SJCRH30 (cell line): ENCODE measurements at places on chromosomes 12 and 14. TPM values are rescaled to one million over a fixed set of nuclear protein-coding genes. Genes with fewer than 3 reads are reported as not detected.

DNA sequence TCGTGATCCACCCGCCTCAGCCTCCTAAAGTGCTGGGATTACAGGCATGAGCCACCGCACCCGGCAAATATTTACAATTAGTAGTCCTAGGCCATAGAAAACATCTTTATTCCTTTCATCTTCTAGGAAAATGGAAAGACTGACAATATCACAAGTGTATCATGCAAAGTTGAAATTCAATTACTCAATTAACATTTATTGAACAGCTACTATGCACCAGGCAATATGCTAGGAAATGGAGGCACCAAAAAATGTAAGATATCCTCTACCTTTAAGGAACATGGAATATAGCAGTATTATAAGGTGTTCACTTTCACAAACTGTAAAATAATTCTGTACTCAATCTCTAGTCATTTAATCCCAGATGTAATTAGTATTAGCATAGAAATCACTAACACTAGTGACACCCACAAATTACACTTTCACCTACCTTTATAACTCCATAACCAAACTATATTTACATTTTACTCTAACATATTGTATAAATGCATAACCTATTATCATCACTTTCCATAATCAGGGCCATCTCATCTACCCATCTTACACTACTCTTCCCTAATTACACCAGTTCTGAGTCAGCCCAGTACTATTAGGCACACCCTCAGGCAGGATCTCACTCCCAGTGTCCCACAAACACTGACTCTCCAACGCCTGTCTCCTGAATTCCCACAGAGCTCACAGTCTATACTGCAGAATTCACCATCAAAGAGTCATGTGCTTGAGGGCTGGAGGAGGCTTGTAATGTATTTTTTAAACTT, 10.4 kb downstream of the CORO1C start:
- no peaks in the 10 kb centered on the region for H3K27me3 ChIP-seq
- DNase-seq = no peak
- H3K27ac ChIP-seq = no peak overlapping the region
- peaks cover 30% of the 10 kb centered on the region for H3K4me1 ChIP-seq
- no peak overlapping the region for H3K4me3 ChIP-seq

DNA sequence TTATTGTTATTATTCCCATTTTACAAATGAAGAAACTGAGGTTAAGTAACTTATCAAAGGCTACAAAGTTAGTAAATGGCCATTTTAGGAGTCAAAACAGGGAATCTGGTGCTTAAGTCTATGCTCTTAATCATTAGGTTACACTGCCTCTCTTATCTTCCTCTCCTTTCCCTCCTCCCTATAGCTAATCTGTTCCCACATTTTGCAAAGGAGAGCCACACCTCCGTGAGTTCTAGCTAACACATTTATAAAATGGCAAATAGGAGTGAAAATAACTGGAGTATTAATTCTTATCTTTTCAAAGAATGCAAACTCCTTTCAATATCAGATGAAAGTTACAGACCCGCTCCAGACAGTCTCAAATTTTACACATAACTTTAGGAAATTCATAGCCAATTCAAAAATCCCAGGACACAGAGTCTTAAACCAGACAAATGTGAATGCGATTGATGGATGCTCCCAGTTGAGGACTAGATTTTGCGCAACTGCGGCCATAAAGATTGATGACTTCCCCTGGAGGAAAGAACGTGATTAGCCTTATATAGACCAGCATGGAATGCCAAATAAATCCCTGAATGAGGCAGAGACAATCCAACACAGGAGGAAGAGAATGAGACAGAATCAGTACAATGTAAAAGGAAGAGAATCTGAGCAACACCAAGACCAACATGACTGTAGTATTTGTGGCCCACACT, 225.0 kb upstream of the ARID2 start:
- H3K27ac ChIP-seq = no peak overlapping the region
- no peaks in the 10 kb centered on the region for H3K4me1 ChIP-seq
- H3K4me3 ChIP-seq = no peak overlapping the region
- H3K36me3 ChIP-seq = no peaks in the 10 kb centered on the region
- DNase-seq = no peak

Gene DCN
- total RNA-seq = 0.28 and 0.32 TPM in 2 replicates

GRCh38 chr14:32492457-32492856, 163.4 kb downstream of the AKAP6 start:
- no peak for DNase-seq
- H3K27me3 ChIP-seq = no peaks in the 10 kb centered on the region
- no peaks in the 10 kb centered on the region for H3K36me3 ChIP-seq
- H3K4me1 ChIP-seq = peaks cover 30% of the 10 kb centered on the region
